ENCODE measurements at places on chromosomes 7 and 10.

DNA sequence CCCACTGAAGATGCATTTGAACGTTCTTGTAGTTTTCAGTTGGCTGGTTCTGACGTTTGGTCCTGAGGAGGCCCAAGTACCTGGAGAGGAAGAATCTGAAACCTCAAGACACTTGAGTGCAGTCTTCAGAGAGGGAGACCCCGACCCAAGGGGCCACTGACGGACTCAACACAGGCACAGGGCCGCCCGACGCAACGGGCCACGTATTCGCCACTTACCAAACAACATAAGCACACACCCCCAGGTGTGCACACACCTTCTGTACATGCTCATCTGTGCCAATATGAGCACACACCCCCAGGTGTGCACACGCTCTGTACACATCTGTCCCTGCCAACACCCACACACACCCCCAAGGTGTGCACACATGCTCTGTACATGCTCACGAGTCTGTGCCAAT lies 68.5 kb downstream of the DIP2C start:
- no peak for DNase-seq

- DNase-seq: no peak
These were observed 96.3 kb downstream of the CPED1 start for GRCh38 chr7:121084748-121085336.

DNA sequence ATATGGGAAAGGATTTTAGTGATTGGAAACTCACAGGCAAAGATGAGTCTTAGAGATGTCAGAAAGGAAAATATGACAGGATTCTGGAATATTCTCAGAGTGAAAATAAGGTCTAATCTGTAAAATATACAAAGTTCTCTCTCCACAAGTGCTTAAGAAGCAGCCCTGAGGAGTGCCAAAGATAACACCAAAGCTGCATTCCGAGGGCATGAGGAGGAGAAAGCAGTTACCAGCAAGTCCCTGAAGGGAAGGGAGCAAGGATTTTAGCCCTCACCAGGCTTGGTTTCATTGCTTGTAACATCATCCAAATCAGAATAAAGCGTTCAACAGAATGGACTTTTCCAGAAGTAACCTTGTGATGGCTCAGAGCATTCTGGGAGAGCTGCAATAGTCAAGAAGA lies 31.4 kb upstream of the DLX6 start:
- no peak for DNase-seq

DNA sequence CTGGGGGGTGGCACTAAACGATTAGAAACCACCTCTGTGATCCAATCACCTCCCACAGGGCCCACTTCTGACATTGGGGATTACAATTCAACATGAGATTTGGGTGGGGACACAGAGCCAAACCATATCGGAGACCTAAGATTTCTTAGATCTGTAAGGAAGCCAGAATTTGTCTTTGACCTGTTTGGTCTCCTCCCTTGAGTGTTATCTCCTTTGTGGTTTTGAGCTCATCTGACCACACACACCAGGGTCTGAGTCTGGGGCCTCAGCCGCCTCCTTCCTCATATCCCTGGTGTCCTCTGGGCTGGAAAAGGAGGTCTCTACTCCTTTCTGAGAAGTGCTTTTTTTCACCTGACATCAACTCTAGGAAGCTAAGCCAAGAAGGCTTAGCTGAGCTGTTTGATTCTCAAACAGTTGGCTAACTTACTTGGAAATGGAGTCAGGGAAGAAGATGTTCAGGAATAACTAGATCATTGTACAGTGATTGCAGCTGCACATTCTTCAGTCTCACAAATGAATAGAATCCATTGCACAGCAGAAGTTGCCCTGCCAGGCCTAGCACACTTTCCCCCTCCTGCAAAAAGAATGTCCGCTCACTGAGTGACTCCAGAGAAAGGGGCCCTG lies 167.4 kb downstream of the ARHGAP21 start:
- peak; percentile 25 for DNase-seq

- DNase-seq: no peak
These were observed 110.0 kb upstream of the SHH start for GRCh38 chr7:155922067-155922816.

- DNase-seq: no peak
These were observed 575 bp downstream of the PLPP4 start for GRCh38 chr10:120457431-120458172.

GRCh38 chr10:10780746-10781145 lies 236.9 kb upstream of the CELF2 start:
- no peak for DNase-seq

- DNase-seq: no peak
These were observed 332.6 kb upstream of the ZNF32 start for GRCh38 chr10:43981232-43981631.

DNA sequence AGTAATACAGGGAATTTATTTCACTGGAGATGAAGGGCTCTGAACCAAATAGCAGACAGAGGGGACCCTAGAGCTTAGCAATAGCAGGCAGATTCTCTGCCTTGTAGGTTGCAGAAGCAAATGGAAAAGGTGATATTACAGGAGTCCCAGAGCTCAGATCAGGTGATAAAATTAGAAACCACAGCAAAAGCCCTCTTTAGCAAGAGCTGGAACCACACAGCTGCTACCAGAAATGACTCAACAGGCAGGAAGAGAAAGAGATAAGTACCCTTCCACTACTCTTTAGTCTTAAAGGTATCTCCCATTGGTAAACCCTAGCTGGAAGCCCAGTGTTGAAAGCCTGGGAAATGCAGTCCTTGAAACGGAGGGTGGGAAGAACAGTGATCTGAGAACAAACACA lies 535.6 kb upstream of the GHITM start:
- DNase-seq: peak; percentile 7

- DNase-seq: no peak
These were observed 19.7 kb downstream of the RPS24 start for GRCh38 chr10:78053211-78053868.

DNA sequence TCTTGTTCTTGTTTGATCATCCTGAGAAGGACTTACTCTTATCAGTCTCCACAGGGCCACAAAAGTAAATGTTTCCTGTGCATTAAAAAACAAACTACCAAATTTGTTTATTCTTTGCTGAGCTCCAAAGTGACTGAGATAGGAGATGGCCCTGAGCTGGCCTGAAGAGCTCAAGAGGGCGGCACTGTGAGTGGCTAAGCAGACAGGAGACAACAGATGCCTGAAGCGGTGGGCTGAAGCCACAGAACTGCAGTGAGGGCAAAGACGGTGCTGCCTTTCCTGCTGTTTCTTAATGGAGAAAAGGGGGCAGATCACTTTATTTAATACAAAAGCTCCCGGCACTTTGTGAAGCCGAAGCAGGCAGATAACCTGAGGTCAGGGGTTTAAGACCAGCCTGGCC lies 379.6 kb downstream of the ARL4A start:
- no peak for DNase-seq

- DNase-seq: peak; percentile 82
These were observed 32.0 kb downstream of the ADAP1 start for GRCh38 chr7:922334-923107.

DNA sequence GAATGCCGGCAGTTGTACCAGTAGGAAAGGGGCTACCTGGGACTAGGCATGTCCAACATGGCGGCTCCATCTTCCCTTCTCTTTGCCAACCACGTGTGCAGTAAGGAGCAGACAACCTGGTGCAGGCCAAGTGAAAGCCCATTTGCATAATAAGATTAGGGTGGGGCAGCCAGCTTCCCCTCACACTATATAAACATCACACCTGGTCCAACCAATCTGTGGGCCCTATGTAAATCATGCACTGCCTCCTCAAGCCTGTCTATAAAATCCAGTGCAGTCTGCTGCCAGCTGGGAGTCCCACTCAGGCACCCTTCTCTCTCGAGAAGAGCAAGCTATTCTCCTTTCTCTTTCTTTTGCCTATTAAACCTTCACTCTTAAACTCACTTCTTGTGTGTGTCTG lies 429.3 kb downstream of the CALN1 start:
- no peak for DNase-seq

DNA sequence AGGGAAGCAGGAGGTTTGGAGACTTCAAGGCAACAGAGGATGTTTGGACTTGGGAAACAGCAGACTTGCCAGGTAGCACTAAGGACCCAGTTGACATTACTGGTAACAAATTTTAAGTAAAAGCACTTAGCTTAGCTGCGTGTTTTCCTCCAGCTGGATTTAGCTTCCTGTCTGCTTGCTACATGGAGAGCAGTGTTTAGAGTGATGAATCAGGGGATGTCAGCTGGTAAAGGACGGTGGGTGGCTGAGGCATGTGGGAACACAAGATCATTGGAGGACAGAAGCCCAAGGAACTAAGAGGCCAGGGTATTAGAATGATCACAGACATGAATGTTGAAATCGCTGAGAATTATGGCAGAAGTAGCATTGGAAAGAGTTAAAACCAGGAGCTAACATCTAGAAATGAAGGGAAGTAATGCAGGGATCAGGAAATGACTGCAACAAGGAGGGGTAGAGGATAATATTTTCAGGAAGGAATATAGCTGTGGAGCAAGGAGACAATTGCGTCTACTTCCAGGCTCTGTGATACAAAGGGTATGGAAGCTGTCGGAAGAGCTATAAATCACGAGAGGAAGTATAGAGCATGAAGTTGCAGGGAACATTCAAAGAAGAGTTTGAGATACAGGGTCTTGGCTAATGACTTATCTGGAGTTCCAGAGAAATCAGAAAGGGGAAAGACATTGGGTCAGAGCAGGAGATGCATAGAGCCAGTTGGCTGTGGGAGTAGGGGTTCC lies 34.4 kb downstream of the CALD1 start:
- DNase-seq: no peak

GRCh38 chr10:77428691-77429395 lies 208.8 kb downstream of the KCNMA1 start:
- DNase-seq: peak; percentile 31

DNA sequence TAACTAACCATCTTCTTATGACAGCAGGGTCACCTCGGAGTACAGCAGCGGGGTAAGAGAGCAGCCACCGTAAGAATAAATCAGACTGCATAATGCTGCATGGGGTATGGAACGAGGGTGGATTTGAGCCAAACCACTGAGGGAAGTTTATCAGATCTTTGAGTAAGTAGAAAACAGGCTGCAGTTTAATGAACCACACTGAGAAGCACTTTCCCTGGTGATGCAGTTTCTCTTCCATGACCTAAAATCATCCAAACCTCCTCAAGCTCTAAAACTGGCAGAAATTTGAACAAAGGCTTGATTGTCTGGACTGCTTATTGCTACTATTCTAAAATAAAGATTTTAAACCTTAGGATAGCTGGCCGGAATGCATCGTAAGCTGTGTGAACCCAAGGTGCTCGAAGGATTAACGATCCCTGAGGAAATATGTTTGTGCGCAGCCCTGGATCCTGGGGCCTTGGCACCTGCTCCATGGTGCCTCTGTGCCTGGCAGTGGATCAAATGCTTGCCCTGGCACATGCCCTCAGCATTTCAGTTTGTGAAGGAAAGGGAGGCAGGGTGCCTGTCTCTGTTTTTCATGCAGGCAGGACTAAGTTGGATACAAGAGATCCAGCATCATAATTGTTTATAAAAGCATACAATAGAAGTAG lies 322.7 kb downstream of the LHFPL3 start:
- no peak for DNase-seq

DNA sequence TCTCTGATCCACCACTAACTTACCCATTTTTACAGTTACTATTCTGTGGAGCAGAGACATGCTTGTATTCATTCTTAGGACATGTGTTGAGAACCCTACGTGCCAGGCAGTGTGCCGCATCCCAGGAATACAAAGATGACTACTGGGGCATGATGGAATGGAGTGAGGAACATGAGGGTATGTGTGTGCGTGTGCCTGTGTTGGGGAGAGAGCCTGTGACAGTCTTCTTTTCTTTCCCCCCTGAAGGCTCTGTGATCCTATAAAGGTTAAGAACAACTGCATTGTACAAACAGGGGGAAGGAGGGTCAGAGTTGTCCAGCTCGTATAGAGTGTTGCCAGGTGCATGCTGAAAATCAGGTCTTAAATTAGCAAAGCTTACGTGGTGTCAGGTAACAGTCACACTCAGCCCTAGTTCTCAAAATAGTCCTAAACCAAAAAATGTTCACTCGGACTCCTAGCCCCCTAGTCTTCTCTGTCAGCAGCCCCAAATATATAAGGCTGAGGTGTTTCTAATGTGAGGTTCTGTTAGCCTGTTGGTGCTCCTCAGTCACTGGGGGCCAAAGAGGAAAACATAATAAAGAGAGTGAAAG lies 161.9 kb downstream of the CELF2 start:
- peak; percentile 26 for DNase-seq

- DNase-seq: peak; percentile 82
These were observed 113.4 kb downstream of the BTRC start for GRCh38 chr10:101467286-101467770.

DNA sequence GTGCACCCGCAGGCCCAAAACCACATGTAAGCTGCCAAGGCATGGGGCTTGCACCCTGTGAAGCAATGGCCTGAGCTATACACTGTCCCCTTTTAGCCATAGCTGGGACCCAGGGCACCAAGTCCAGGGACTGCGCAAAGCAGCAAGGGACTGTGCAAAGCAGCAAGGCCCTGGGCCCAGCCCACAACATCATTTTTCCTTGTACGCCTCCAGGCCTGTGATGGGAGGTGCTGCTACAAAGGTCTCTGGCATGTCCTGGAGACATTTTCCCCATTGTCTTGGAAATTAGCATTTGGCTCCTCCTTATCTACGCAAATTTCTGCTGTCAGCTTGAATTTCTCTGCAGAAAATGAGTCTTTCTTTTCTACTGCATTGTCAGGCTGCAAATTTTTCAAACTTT lies 24.8 kb downstream of the ARHGAP19 start:
- DNase-seq: no peak

- DNase-seq: no peak
These were observed 1.5 kb downstream of the PCDH15 start for GRCh38 chr10:54799506-54799905.

- peak; percentile 25 for DNase-seq
These were observed 967 bp downstream of the ELFN1 start for GRCh38 chr7:1670894-1671593.

DNA sequence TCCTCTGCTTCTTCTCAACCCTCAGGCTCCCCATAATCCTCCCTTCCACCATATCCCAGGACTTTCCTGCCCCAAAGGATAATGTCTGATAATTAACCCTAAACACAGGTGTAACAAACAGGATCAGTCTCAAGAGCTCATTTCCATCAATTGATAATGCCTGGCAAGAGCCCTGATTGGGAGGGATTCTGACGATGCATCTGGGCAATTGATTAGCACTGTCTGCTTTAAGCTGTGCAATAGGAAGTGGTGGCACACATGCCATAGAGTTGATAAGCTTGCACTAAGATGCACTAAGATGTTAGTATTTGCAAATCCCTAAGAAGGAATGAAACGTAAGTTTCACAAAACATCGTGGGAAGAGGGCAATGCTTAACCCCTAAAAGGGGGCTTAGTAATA lies 27.4 kb upstream of the EGR2 start:
- no peak for DNase-seq

DNA sequence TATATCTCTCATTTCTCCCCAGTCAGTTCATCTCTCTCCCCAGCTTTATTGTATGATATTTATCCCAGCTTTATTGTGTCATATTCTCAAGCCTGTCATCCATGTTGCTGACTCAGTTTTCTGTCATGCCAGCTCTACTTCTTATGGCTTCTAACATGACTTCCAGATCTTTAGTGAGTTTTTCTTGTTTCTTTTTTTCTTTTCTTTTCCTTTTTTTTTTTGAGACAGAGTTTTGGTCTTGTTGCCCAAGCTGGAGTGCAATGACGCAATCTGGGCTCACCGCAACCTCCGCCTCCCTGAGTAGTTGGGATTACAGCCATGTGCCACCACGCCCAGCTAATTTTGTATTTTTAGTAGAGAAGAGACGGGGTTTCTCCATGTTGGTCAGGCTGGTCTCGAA lies 28.7 kb upstream of the CALU start:
- peak; percentile 83 for DNase-seq

Data from NB4 (cell line).